ENCODE measurements at places on chromosomes 1 and 21. TPM values are rescaled to one million over a fixed set of nuclear protein-coding genes. Genes with fewer than 3 reads are reported as not detected.
A peak's percentile ranks its signal among the peaks of the same experiment; 100 is the strongest.

DNA sequence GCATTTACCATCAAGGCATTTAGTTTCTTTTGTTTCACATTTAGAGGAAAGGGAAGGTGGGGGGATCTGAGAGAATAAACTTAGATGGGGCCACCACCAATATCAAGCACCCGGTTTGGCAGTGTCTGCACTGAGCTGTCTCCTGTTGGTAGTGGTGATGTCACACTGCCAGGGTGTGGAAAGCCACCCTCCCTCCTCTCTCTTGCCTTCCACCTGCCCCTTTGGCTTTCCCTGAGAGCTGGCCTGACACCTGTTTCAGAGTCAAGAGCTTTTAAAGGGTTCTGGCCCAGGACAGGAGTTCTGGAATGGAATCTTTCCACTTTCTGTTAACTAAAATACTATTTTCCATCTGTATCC, 13.4 kb downstream of the ATF3 start:
- H3K4me1 ChIP-seq: no peaks in the 10 kb centered on the region
- peaks cover 41% of the 10 kb centered on the region for H3K36me3 ChIP-seq
- no peaks in the 10 kb centered on the region for H3K27me3 ChIP-seq
- no peak overlapping the region for H3K27ac ChIP-seq
- H3K4me3 ChIP-seq: no peak overlapping the region

GRCh38 chr1:229991724-229992333, 75.2 kb upstream of the GALNT2 start:
- H3K27ac ChIP-seq: no peak overlapping the region
- H3K36me3 ChIP-seq: no peaks in the 10 kb centered on the region
- no peak overlapping the region for H3K4me3 ChIP-seq
- H3K4me1 ChIP-seq: no peaks in the 10 kb centered on the region

DNA sequence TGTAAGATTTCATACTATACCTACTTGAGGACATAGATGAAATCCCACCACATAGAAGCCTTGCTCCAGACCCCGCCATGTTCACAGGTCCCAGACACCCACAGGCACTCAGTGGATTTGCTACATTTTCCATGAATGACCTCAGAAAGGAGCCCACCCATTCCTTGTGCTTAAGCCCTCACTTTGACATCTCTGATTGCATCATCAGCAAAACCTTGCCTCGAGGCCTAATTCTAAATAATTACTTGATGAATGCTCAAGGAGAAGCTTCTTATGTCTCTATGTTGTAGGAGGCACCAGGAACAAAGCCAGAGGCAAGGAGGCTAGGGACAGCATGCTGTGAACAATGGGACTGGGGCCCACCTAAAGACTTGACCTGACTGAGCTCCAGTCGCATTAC, 12.1 kb downstream of the OVGP1 start:
- H3K27ac ChIP-seq: no peak overlapping the region
- no peaks in the 10 kb centered on the region for H3K4me1 ChIP-seq
- H3K4me3 ChIP-seq: no peak overlapping the region
- H3K36me3 ChIP-seq: no peaks in the 10 kb centered on the region
- DNase-seq: no peak

DNA sequence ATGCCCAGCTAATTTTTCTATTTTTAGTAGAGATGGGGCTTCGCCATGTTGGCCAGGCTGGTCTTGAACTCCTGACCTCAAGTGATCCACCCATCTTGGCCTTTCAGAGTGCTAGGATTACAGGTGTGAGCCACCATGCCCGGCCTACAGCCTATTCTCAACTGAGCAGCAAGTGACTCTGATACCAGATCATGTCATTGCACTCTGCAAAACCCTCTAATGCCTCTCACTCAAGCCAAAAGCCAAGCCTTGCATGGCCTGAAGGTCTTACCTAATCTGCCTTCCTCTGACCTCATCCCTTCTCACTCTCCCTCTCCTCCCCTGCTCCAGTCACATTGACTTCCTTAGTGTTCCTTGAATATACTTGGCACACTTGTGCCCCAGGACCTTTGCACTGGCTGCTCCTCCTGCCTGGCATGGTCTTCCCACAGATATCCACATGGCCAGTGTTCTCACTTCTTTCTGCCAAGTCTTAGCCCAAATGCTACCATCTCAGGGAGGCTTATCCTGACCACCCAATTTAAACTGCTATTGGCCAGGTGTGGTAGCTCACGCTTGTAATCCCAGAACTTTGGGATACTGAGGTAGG, 8.2 kb upstream of the ASAP3 start:
- DNase-seq: no peak
- no peaks in the 10 kb centered on the region for H3K27me3 ChIP-seq
- H3K36me3 ChIP-seq: no peaks in the 10 kb centered on the region
- H3K4me3 ChIP-seq: no peak overlapping the region
- H3K27ac ChIP-seq: no peak overlapping the region

- DNase-seq: no peak
- H3K36me3 ChIP-seq: no peaks in the 10 kb centered on the region
- H3K27me3 ChIP-seq: no peaks in the 10 kb centered on the region
- no peak overlapping the region for H3K27ac ChIP-seq
These were observed 12.0 kb downstream of the SLC35D1 start for GRCh38 chr1:67041841-67042503.

GRCh38 chr1:162626094-162626493, 6.2 kb upstream of the DDR2 start:
- H3K4me3 ChIP-seq: no peak overlapping the region
- H3K36me3 ChIP-seq: no peaks in the 10 kb centered on the region
- peak overlapping the region; percentile 4 for H3K27ac ChIP-seq
- no peaks in the 10 kb centered on the region for H3K27me3 ChIP-seq
- H3K4me1 ChIP-seq: no peaks in the 10 kb centered on the region

GRCh38 chr1:158716335-158716734, 4.2 kb downstream of the OR6K3 start:
- DNase-seq: no peak
- H3K27me3 ChIP-seq: no peaks in the 10 kb centered on the region

- H3K27ac ChIP-seq: no peak overlapping the region
- H3K27me3 ChIP-seq: no peaks in the 10 kb centered on the region
- no peaks in the 10 kb centered on the region for H3K4me1 ChIP-seq
- H3K4me3 ChIP-seq: no peak overlapping the region
- H3K36me3 ChIP-seq: no peaks in the 10 kb centered on the region
These were observed 3.2 kb upstream of the TNFSF4 start for GRCh38 chr1:173210283-173210682.

- no peaks in the 10 kb centered on the region for H3K4me1 ChIP-seq
- H3K36me3 ChIP-seq: peaks cover 4% of the 10 kb centered on the region
- DNase-seq: no peak
- H3K4me3 ChIP-seq: no peak overlapping the region
These were observed 40.4 kb downstream of the UBR4 start for GRCh38 chr1:19169642-19170041.

GRCh38 chr1:220818421-220819173, 31.9 kb downstream of the MTARC1 start:
- H3K36me3 ChIP-seq: no peaks in the 10 kb centered on the region
- no peak for DNase-seq
- H3K27me3 ChIP-seq: no peaks in the 10 kb centered on the region
- H3K4me1 ChIP-seq: no peaks in the 10 kb centered on the region

DNA sequence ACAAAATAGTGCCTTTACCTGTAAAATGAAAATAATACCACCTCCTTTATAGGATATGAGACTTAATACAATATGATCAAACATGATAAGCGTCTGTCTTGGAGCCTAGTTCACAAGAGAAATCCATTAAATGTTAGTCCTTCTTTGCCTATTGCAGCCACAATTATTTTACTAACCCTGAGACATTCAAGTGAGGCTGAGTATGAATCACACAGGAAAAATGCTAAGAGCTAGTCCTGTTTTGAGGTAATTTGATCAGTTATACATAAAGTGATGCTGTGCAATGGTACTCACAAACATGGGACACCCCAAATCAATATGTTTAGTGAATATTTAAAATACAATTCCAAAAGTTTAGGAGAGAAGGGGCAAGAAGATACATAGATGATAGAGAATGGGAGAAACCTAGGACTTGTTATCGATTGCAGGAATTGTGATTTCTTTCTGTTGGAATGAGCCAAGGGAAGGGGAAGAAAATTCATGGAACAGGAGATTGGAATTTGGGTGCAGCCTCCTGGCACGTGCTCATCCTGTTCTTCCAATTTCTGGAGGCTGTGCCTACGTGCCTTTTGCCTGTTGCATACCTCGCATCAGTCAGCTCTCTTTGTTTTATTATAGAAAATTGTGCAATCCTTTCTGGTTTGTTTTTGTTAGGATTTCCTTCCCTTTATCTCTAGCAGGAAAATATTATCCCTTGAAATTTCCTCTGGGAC, 39.9 kb upstream of the BACH1 start:
- no peak overlapping the region for H3K4me3 ChIP-seq
- no peak overlapping the region for H3K27ac ChIP-seq
- no peak for DNase-seq
- no peaks in the 10 kb centered on the region for H3K36me3 ChIP-seq
- no peaks in the 10 kb centered on the region for H3K27me3 ChIP-seq
- no peaks in the 10 kb centered on the region for H3K4me1 ChIP-seq

DNA sequence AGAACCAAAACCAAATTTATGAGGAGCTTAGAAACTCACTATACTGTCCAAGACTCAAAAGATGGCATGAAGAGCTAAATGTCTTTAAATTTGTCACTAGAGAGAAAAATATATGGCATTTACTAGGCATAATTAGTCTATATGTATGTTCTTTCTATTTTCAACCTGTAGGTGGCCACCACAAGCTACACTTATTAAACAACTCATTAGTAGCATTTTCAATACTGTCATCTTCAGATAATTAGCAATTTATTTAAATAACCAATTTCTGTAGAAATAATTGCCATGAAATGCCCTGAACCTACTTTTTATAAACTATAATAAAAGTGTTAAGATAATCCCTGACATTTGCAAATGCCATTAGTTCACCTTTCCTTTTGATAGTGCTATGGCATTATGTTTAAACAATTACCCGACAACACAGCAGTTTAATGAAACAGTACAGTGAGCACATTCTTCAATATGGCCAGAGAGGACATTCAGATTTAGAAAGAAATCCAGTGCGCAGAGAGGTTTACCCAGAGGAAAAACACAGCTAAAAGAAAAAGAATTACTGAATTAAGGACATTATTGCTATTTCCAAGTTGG, 522.5 kb downstream of the PTBP2 start:
- no peaks in the 10 kb centered on the region for H3K27me3 ChIP-seq
- H3K4me1 ChIP-seq: no peaks in the 10 kb centered on the region
- H3K4me3 ChIP-seq: no peak overlapping the region
- no peak overlapping the region for H3K27ac ChIP-seq
- DNase-seq: no peak

GRCh38 chr1:231927431-231927830, 300.8 kb downstream of the DISC1 start:
- H3K27me3 ChIP-seq: no peaks in the 10 kb centered on the region
- no peaks in the 10 kb centered on the region for H3K4me1 ChIP-seq
- no peak for DNase-seq
- H3K36me3 ChIP-seq: no peaks in the 10 kb centered on the region
- H3K4me3 ChIP-seq: no peak overlapping the region
- H3K27ac ChIP-seq: peak overlapping the region; percentile 20

- H3K27ac ChIP-seq: no peak overlapping the region
- no peaks in the 10 kb centered on the region for H3K4me1 ChIP-seq
- no peaks in the 10 kb centered on the region for H3K27me3 ChIP-seq
- no peaks in the 10 kb centered on the region for H3K36me3 ChIP-seq
- H3K4me3 ChIP-seq: no peak overlapping the region
These were observed 18.6 kb downstream of the CCDC18 start for GRCh38 chr1:93199150-93199549.

GRCh38 chr1:196180847-196181593, 427.2 kb downstream of the KCNT2 start:
- H3K27me3 ChIP-seq: no peaks in the 10 kb centered on the region
- H3K4me1 ChIP-seq: no peaks in the 10 kb centered on the region
- no peaks in the 10 kb centered on the region for H3K36me3 ChIP-seq

GRCh38 chr1:91891969-91892368, 6.0 kb upstream of the TGFBR3 start:
- H3K27ac ChIP-seq: no peak overlapping the region
- DNase-seq: no peak
- peaks cover 32% of the 10 kb centered on the region for H3K4me1 ChIP-seq

Gene PTPRF
- 83.7 TPM for total RNA-seq

Gene SHE
- total RNA-seq: 18.0 TPM

Gene DLGAP3
- 0.78 TPM for total RNA-seq

Gene FCRL2
- not detected for total RNA-seq

Gene PDZK1
- 0.20 TPM for total RNA-seq

Gene PDC
- not detected for total RNA-seq

Gene RGS1
- total RNA-seq: 142 TPM

Gene IVL
- total RNA-seq: not detected

Gene TSPEAR
- not detected for total RNA-seq

Gene HPCA
- not detected for total RNA-seq

Data from tibial nerve (tissue), 4 donors.